ENCODE measurements at places on chromosomes 5 and 9.
A peak's percentile ranks its signal among the peaks of the same experiment; 100 is the strongest.

DNA sequence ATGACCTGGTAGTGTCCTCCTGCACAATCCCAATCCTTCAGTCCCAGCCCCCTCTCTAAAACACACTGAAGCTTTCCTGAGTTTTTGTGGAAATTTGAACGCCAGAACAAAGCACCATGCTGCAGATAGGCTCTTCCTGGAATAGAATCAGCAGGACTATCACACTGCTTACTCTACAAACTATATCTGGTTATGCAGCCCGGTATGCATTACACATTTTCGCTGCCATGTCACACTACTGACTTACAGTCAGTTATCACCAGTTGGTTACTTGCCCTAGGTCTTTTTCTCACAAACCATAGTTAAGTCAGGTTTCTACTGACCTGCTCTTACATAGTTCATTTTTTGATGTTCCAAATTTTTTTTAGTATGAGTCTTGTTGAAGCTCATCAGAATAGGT, 24.9 kb downstream of the PLCXD3 start:
- DNase-seq = no peak

- no peak for DNase-seq
These were observed 899 bp upstream of the SHC3 start for GRCh38 chr9:89179540-89179894.

DNA sequence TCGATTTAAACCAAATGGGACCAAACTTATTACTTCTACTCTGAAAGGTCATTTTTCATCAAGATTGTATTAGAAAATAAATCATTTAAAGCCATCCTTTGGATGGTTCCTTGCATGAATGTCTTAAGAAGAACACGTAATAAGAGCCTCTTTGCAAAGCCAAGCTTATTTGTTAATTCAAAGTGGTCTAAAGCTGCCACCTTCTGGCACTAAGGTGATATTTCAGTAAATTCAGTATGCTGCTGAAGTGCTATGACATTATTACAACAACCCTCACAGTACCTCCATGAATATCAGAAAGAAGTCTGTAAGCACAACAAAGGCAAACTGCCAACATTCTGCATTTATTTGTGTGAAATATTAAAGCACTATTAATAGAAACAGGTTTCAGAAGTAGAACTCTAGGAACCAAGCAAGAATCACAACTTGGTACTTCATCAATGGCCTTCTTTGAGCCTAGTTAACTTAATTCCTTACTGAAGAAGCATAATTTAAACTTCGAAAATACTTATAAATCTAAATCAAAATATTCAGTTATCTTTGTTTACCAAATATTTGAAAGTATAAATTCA, 53.1 kb upstream of the TYRP1 start:
- peak; percentile 56 for DNase-seq

DNA sequence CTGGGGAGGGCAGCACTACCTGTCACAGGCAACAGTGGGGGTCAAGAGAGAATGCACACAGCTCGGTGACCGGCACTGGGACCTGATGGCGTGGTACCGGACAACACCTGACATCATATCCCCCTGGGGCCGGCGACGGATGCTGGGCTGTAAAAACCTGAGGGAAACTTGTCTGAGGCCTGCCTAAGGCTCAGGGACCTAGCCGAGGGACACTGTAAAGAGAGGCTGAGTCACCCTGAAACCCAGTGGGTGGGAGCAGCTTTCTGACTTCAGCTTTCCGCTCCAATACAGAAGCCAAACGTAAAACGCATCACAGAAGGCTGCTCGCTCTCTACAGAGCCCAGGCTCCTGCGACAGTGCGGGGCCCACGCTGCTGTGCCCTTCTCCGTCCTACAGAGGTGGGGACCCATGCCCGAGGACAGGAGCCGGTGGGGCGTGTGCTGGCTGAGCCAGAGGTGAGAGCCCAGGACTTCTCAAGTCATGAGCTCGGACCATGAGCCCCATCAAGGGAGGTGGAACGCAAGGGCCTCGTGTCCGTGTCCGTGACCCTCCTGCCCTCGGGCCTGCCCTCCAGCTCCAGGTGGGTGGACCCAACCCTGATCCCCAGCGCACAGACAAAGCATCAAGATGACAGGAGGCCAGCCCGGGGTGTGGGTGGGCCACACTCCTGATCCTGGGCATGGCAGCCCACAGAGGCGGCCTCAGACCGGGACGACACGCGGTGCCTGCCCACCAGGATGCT, 5.3 kb downstream of the RALGDS start:
- DNase-seq = no peak

DNA sequence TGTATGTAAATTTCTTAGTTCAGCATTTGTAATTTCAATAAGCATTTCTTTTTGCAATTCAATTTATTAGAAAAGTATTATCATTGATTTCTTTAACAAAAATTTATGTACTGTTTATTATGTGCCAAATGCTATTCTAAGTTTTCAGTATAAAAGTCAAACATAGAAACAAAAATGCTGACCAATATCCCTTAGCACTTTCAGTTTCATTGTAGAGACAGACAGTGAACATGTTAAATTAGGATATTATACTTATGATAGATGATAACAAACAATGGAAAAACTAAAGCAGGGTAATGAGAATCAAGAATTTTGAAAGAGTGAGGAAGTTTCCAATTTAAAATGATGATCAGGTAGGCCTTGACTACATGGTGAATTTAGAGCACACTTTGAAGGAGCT, 1106.0 kb downstream of the TAF11L14 start:
- no peak for DNase-seq

DNA sequence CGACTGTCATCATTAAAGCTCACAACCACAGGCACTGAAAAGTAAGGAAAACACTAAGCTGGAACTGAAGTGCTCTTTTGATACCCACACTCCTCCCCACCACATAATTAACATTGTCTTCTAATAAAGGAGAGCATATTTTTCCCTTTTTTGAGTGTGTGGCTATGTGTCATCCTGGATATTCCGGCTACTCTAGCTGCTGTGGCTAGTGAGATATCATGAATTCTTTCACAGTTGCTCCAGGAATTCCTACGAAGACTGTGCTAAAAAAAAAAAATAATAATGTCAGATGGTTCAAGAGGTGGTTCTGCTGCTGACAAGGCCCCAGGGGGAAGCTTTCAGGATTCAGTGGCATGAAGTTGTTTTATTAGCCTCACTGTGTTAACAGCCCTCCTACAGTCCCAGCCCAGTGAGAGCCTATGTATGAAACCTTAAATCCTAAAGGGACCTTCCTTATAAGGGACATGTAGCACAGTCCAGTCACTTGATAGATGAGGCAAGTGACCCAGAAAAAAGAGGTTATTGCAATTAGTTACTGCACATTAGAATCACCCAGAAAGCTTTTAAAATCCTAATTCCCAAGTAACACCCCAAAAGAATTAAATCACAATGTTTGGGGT, 46.6 kb downstream of the TMEM252 start:
- DNase-seq = no peak

- DNase-seq = no peak
These were observed 2.8 kb upstream of the WWC1 start for GRCh38 chr5:168288349-168289245.

DNA sequence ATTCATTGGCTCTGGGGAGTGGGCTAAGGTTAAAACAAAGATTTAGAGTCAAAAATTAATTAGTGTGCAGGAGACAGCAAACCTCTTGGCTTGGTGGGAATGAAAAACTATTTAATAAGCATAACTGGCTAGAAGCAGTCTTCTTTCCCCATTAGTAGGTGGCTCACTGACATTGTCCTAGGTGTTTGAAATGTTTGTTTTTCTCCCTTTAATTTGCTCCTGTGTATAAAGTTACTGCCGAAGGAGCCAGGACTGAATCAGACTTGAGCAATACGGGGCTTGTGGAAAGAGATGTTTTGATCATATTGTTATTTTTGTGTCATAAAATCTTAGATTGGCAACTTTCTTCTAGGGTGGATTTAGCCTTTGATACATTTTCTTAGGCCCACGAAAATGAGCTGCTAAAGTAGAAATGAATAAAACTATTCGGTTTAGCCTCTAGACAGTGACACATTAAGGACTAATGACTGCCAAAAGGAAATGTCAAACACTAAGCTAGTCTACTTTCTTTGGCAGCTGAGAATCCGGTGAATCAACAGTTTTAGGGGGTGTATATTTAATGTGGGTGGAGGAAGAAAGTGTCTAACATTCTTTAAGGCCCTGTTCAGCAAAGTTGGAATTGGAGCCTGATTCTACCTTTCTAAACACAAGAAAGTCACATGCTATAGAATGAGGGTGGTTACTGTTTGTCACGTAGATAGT, 30.2 kb downstream of the LRRTM2 start:
- no peak for DNase-seq

GRCh38 chr5:44372028-44372427, 17.2 kb downstream of the FGF10 start:
- DNase-seq = no peak

DNA sequence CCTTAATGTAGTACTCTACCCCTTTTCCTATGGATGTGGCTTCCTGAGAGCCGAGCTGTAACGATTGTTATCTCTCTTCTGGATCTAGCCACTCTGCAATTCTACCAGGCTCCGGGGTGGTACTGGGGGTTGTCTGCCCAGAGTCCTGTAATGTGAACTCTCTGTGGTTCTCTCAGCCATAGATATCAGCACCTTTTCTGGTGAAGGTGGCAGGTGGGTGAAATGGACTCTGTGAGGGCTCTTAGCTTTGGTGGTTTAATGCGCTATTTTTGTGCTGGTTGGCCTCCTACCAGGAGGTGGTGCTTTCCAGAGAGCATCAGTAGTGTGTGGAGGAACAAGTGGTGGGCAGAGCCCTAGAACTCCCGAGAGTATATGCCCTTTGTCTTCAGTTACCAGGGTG, 122.1 kb downstream of the GABRG2 start:
- DNase-seq = no peak

DNA sequence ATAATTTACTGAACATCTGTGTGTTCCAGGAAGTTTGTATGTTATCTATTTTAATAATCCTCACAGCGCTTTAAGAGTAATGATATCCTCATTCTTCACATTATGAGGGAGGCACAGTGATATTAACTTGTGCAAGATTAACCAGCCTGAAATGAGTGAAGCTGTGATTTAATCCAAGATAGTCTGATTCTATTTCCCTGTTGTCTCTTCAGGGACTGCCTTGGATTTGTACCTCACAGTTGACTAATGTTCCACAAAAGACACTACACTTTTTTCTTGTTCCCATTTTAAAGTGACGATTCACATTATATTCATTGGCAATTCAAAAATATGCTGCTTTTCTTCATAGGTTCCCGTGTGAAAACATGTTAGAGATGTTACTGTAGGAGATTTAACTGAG, 125.3 kb upstream of the GNA14 start:
- DNase-seq = no peak

DNA sequence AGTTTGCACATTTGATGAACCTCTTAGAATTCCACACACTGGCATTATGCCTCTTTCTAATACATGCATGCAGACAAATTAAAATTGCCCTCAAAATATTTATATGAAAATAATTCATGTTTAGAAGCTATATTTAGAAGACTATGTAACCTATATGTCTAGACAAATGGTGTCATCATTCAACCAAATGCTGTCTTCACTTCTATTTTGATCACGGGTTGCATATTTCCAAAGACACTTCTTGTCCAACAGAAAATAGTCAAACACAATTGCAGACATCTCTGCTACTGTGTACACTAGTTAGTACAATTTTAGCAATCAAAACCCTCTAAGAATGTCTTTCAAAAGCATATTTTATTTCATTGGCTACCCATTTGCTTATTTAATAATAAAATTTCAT, 114.0 kb downstream of the FBXO38 start:
- no peak for DNase-seq

- no peak for DNase-seq
These were observed 7.2 kb downstream of the PDLIM4 start for GRCh38 chr5:132264546-132265335.

DNA sequence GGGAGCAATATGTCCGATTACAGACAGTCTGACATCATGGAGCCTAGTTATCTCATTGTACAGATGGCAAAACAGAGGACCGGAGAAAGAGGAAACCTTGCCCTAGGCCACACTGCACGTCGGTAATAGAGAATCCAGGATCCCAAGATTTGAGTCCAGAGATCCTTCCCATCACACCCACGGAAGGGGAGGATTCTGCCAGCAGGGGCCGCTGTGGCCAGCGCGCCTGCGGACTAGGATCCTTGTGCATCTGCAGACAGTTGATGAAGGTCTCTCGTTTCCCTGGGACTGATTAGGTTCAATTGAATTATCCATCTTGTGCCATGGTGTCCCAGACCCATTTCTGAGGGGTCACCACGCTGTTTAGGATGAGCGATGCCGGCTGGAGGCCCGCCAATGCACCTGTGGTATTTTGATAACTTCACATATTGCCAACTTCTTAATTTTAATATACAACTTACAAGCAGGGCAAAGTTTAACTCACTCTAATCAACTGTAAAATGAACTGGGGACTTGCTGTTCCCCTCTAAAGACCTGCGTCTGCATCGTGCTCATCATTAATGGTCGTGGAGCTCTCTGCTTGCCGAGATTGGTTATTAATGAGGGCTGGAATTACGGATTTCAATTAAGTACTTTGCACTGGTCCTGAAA, 592.7 kb upstream of the BRINP1 start:
- DNase-seq = peak; percentile 39

- DNase-seq = no peak
These were observed 43.6 kb downstream of the JADE2 start for GRCh38 chr5:134568761-134569695.

- DNase-seq = no peak
These were observed 259.1 kb downstream of the TMEM167A start for GRCh38 chr5:82817897-82818676.

GRCh38 chr5:178285399-178286225, 53.0 kb upstream of the PHYKPL start:
- DNase-seq = no peak

DNA sequence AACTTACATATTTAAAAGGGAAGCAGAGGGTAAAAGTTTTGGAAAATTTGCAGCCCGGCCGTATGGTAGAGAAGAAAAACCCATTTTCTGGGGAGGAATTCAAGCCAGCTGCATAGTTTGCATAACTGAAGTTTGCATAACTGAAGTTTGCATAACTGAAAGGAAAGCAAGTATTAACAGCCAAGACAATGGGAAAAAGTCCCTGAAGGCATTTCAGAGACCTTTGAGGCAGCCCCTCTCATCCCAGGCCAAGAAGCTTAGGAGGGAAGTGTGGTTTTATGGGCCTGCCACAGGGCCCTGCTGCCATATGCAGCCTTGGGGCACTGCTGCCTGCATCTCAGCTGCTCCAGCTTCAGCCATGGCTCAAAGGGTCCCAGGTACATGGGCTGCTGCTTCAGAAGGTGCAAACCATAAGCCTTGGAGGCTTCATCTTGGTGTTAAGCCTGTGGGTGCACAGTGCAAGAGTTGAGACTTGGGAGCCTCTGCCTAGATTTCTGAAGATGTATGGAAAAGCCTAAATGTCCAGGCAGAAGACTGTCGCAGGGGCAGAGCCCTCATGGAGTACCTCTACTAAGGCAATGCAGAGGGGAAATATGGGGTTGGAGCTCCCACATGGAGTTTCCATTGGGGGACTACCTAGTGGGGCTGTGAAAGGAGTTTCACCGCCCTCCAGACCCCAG, 36.9 kb upstream of the CXCL14 start:
- DNase-seq = no peak

- DNase-seq = no peak
These were observed 308.2 kb downstream of the ARL15 start for GRCh38 chr5:54001976-54002775.

GRCh38 chr9:126643945-126644527, 30.3 kb downstream of the LMX1B start:
- DNase-seq = no peak
